Mesendoderm (in vitro differentiated cells): ENCODE measurements at places on chromosomes 13 and 19.
A peak's percentile ranks its signal among the peaks of the same experiment; 100 is the strongest.

- no peak for DNase-seq
These were observed 188.9 kb downstream of the KCTD12 start for GRCh38 chr13:76697288-76697687.

GRCh38 chr13:76527041-76527440, 359.2 kb downstream of the KCTD12 start:
- no peak for DNase-seq

- DNase-seq, result no peak
These were observed 363.2 kb downstream of the SLITRK6 start for GRCh38 chr13:85436029-85436428.

DNA sequence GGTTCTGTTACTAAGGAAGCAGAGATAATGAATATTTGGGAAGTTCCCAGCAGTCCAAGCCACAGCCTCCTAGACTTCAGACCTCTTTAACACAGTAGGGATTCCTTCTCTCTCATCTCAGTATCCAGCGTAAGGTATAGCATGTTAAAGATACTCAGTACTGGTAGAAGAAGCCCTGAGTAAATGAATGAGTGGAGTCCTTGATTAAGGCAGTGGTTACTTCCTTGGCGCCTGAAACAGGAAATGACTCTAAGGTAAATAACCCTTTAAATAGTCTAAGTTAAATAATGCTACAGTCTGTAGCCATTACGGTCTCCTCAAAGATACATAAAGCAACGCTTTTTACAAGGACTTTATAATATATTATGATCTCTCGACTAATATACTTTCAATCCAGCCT, 650.8 kb upstream of the MIR17HG start:
- DNase-seq, result no peak

DNA sequence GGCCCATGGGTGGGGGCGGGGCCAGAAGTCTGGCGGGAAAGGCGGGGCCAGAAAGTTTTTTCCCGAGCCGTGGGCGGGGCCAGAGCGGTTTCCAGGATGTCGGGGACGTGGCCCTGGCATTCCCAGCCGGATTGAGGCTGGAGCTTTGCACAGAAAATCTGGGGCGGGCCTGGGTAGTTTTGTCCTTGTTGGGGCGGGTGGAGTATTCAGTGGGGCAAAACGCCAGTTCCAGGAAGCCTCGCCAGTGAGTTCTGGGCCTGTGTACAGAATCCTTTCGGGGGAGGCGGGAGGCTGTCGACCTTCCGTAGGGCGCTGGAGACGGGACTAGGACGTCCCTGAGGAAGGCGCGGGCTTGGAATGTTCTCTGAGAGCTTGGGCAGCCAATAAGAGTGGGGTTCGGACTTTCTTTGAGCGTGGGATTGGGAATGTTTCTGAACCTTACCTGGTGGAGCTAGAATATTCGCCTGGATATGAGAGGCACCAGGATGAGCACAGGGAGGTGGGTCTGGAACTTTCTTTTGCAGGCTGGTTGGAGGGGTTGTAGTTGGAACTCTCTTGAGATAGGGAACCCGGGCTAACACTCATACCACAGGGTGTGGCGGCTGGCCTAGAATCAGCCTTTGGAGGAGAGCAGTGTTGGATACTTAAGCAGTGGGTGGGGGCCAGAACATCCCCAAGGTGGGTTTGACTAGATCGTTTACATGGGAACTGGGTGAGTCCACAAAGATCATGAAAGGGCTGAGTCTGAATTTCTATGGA, 1.3 kb downstream of the CCDC9 start:
- peak; percentile 88 for DNase-seq

DNA sequence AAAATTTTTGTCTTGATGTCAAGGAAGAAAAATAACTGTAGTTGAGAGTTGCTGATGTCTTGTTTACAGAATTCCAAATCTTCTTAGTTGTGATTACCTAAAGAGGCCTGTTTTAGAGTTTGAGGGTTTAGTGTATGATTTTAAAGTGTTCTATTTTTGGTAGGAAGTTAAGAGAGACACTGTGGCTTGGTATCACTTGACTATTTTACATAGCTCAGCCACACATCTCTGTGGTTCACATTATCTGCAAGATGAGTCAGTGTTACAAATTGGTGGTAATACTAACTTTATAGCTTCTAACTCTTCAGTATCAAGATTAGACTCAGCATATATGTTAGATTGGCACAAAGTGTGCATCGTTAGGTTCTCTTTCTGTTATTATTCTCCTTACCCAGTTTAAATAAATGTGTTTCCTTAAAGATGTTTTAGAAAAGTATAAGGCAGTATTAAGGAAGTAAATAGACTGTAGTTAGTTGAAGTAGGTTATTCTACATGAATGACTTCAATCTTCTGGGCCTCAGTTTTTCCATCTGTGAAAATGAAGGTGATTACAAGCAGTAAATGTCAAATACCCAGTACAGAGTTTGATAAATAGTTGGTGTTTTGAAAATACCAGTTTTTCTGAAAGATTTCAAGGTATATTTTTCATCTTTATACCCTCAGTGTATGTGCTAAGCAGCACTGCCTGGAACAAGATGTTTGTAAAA, 33.4 kb downstream of the COG6 start:
- no peak for DNase-seq

- peak; percentile 21 for DNase-seq
These were observed 56.3 kb downstream of the PSG3 start for GRCh38 chr19:42683917-42684513.

DNA sequence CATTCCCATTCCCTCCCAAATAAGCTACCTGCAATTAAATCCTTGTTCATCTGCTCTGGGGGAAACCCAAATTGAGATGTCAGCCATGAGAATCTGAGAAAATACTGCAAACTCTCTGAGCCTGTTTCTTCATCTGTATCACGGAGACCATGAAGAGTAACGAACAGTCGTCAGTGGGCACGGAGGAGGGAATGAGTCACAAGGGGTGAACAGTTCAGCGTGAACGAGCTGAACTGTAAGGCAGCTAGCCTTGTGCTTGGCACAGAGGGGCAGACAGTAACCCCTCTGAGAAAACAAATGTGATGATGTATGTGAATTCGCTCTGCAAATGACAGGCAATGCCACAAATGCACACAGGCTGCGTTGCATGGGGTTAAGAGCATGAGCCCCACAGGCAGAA, 288.7 kb downstream of the FOXO1 start:
- no peak for DNase-seq

DNA sequence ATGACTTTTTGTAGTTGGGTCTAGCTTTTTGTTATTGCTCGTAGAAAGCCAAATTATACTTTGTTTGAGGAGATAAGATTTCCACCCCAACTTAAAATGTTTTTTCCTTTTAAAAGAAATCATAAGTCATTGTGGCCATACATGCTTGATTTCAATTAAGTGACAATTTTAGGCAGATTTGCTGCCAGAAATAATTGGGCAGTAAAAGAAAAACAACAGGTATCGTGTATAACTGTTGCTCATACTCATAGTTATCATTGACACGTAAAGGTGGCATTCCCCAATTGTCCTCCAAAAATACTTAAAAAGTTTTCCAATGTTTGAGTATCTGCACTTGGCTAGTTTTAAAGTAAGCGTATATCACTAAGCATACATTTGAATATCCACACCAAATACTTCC, 313.0 kb downstream of the TEX29 start:
- no peak for DNase-seq

DNA sequence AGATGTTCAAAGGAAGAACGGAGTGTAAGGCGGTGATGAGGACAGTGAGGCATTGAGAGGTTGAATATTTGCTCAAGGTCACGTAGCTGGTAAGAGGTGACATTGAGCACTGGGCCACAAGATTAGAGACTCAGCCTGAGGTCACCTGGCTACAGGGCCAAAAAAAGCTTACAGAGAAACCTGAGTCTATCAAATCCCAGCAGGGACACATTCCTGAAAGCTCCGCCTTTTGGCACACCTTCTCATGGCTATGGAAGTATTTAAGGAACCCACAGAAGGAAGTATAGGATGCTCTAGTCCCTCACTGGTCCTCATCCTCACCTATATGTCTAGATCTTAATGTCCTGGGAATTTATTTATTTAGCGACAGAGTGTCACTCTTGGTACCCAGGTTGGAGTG, 17.4 kb downstream of the ZNF586 start:
- DNase-seq, result peak; percentile 65

DNA sequence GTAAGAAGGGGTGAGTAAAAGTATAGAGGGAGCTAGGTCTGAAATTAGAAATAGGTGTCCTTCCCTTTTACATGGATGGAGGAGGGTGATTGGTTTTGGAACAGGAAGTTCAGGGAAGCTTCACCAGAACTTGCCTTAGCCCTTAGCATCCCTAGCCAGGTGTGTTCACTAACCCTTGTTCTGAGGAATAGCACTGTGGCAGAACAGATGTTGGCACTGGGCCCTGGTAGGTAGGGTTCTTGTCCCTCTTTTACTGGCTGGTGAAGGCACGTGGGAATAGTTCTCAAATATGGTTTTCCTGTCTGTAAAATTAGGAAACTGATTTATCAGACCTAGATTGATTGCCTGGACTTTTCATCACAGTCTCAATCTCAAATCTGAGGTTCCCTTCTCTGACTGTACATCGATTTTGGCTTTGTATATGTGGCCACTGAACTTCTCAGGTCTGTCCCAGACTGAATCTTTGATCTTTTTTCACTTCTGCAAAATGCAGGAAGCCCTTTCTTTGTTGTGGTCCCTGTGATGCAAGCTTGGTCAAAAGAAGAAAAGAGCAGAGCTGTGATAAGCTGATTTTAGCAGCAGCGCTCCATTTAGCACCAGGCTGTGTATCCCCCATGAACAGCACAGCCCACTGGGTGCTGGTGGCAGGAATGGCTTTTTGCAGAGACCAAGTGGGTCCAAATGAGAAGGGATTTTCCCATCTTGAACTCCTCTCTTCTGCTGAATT, 86.2 kb upstream of the HTR2A start:
- no peak for DNase-seq

- DNase-seq, result no peak
These were observed 2.7 kb downstream of the TNPO2 start for GRCh38 chr19:12720851-12721655.
